ENCODE measurements at places on chromosomes 11 and 22. TPM values are rescaled to one million over a fixed set of nuclear protein-coding genes. Genes with fewer than 3 reads are reported as not detected.
A peak's percentile ranks its signal among the peaks of the same experiment; 100 is the strongest.

CARD10 gene
- total RNA-seq: 10.7 TPM

DNA sequence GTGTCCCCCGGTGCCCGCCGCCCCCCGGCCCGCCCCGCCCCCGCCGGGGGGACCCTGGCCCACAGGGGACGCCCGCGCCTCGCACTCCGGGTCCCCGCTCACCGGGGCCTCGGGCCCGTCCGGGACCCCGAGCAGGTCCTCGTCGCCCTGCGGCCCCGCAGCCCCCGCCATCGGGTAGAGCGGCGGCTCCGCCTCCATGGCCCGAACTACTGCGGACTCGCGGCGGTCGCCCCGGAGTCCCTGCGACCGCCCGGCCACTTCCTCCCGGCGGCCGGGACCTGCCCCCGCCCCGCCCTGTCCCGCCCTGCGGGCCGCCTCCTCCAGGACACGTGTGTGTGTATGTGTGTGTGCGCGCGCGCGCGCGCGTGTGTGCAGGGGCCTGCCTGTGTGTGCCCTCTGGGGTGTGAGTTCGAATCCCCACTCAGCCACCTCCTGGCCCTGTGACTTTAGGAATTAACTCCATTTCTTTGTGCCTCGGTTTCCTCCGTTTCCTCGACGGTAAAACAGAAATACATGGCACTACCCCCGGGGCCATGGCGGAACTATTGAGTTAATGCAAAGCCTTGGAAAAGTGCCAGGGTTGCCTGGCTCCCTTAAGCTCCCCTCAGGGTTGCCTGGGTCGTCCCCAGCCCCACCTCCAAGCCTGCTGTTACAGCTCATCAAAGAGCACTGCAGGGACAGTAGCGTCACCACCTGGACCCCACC, at the start of gene UNC93B1:
Gene UNC93B1 (minus strand): TSS at position 252 of the 705 bp plus-strand sequence. CDS start 54 bp downstream, at position 198.
- DNase-seq: peak; percentile 94

MSANTD4 gene
- total RNA-seq: 17.9 TPM

DNA sequence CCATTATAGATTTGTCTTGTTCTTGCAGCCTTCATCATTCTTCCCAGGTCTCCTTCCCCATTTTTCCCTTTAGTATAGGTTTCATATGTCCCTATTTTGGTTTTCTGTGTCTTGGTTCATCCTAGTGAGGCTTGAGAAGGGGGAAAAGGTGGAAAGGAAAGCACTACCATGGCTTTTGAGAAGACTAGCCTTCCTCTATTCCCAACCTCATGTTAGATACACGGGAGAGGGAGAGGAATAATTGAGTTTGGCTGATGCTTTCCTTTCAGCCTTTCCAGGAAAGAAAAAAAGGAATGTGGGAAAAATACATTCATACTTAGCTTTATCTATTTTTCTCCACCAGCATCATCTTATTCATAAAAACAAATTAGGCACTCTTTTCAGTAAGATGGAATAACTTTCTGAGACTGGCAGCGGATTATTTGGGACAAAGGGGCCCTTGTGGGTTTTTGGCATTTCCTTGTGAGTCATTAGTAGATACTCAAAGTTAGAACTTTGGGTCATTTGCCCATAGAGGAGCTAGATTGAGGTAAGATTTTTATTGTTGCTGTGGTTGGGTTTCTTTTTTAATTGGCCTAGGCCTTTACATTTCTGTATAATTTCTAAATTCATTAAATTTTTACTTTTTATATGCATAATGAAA, 23.8 kb downstream of the CAPRIN1 start:
- no peak for DNase-seq

MISFA gene
- total RNA-seq: 9.8 TPM

PLEKHB1 gene
- total RNA-seq: 21.9 TPM

- no peak for DNase-seq
Observed at GRCh38 chr11:34540870-34541269, 27.3 kb upstream of the ELF5 start.

DNA sequence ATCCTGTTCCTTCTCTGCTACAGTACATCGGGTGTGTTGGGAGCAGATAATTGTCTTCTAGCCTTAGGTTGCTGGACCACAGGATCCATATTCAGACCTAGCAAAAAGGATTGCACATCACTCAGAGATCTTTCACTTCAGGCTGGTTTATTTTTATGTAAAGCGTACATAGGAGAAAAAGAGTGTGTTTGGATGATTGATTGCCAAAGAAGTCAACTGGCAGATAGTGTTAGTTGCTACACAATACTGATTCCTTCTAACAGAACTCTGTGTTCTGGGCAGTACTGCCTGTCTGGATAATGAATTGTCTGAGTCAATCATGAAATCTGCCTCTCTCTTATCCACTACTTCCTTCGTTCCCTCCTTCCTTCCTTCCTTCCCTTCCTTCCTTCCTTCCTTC, 31.0 kb upstream of the PGM2L1 start:
- DNase-seq: no peak

GRCh38 chr22:47279337-47279736, 516.9 kb downstream of the TBC1D22A start:
- no peak for DNase-seq

- peak; percentile 80 for DNase-seq
Observed at GRCh38 chr22:20750461-20751184, 23.3 kb upstream of the SERPIND1 start.

- DNase-seq: peak; percentile 76
Observed at GRCh38 chr11:9820260-9820659, 156.4 kb downstream of the SWAP70 start.

- peak; percentile 93 for DNase-seq
Observed at GRCh38 chr11:6468712-6469495, 4.8 kb downstream of the TRIM3 start.

TP53AIP1 gene
- total RNA-seq: not detected

KRTAP5-11 gene
- not detected for total RNA-seq

PTPRCAP gene
- 2.2 TPM for total RNA-seq

- DNase-seq: no peak
Observed at GRCh38 chr11:27363576-27364117, 632 bp upstream of the CCDC34 start.

DNA sequence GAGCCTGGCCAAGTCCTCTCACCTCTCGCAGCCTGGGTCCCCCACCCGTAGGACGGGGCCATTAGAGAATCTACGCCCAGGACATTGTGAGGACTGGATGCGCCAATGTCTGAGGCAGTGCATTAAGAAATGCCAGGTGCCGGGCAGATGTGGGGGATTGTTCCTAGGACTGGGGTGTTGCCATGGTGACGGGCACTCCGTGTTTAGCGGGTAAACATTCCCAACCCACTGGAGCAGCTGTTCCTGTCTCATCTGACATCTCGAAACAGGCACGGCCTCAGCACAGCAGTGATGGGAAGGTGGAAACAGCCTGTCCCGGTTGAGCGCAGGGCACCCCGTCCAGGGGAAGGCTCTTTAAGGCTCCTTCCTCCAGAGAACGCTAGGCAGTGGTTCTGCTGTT, 99.6 kb upstream of the RTL6 start:
- DNase-seq: no peak

GAS2 gene
- 6.6 TPM for total RNA-seq

APLNR gene
- total RNA-seq: 15.6 TPM

DNA sequence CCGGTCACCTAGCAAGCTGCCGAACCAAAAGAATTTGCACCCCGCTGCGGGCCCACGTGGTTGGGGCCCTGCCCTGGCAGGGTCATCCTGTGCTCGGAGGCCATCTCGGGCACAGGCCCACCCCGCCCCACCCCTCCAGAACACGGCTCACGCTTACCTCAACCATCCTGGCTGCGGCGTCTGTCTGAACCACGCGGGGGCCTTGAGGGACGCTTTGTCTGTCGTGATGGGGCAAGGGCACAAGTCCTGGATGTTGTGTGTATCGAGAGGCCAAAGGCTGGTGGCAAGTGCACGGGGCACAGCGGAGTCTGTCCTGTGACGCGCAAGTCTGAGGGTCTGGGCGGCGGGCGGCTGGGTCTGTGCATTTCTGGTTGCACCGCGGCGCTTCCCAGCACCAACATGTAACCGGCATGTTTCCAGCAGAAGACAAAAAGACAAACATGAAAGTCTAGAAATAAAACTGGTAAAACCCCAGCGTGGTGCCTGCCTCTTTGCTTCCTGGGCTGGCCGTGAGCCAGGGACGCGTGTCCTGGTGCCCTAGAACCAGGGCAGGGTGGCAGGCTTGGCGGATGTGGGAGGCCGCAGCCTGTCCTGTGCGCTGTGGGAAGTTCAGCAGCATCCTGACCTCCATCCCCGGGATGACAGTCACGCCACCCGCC, 13.2 kb downstream of the CCND1 start:
- peak; percentile 52 for DNase-seq

- DNase-seq: no peak
Observed at GRCh38 chr11:47688111-47688510, 27.1 kb downstream of the AGBL2 start.

- no peak for DNase-seq
Observed at GRCh38 chr11:104104664-104105063, 59.3 kb downstream of the PDGFD start.

- peak; percentile 19 for DNase-seq
Observed at GRCh38 chr22:23117891-23118646, 23.7 kb downstream of the RSPH14 start.

- DNase-seq: peak; percentile 69
Observed at GRCh38 chr11:64357904-64358535, 942 bp upstream of the RPS6KA4 start.

APOBEC3C gene
- 25.4 TPM for total RNA-seq

TIMM8B gene
- total RNA-seq: 92.2 TPM

- no peak for DNase-seq
Observed at GRCh38 chr22:44608597-44609399, 93.2 kb upstream of the PRR5 start.

GRCh38 chr11:96049426-96049825, 125.5 kb upstream of the MTMR2 start:
- DNase-seq: no peak

CDC42EP1 gene
- total RNA-seq: 19.8 TPM
